ENCODE measurements at places on chromosomes 1 and 21.

- no peak for DNase-seq
Measured at GRCh38 chr1:30663596-30664091, 59.7 kb downstream of the MATN1 start.

DNA sequence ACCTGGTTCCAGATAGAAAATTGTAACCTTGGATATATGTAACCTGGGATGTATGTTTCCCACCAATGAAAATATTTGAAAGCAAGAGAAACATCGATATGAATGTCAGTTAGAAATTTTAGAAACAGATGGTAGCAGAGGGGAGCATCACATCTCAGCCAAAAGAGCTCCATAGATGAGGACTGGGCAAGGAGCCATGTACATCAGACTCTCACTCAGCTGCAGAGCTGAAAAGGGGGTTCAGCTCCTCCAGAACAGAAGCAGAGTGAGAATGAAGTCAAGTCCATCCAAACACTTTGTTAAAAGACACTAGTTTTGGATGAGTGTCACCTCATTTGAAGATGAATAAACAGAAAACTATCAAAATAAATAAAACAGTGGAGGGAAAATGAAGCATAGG is 202.4 kb downstream of the HMCN1 start:
- no peak for DNase-seq

DNA sequence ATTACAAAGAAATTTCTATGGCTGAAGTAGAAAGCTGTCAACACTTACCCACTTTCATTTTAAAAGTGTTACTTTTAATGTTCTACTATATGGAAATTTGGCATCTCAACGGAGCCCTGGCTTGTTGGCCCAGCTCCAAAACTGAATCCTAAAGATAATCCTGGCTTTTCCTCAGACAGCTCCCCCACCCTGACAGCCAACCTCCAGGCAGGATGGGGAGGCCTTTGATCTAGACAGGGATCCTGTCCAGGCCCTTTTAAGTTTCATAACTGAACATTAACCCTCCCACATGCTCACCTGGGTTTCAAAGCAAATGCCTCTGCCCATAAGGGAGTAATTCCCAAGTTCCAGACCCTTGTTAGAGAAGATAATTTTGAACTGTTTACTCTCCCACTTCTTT is 99.3 kb upstream of the RALGPS2 start:
- no peak for DNase-seq

GRCh38 chr1:229197265-229197585 is 73.7 kb upstream of the RAB4A start:
- no peak for DNase-seq

- DNase-seq = peak; percentile 60
Measured at GRCh38 chr1:109634771-109635750, 15.4 kb downstream of the AMPD2 start.

DNA sequence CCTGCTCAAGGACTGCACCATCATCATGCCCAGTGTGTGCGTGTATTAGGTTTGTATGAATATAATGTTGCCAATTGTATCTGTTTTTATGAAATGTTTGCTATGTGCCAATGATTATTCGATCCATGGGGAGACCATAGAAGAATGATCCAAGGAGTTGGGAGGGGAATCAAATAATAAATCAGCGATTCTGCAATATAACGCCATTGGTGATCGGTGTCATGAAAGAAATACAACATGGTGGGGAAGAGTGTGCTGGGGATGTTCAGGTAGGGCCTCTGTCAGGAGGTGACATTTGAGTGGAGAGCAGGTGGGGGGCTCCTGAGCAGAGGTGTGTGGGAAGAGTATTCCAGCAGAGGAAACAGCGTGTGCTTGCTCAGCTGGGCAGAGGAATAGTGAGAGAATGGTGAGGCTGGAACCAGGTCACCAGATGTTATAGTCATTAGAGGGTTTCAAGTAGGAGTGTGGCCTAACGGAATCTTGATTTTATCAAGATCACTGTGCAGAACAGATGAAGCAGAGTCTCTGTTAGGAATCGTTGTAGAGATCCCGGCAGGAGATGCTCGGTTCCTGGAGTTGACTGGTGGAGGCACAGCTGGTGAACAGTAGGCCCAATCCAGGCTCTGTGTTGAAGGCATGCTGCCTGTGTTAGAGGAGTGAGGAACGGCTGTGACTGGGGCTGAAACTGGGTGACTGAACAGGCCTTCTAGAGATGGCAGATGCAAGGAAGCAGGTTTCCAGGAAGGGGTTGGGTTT is 2.9 kb upstream of the ZNF496 start:
- DNase-seq = no peak

DNA sequence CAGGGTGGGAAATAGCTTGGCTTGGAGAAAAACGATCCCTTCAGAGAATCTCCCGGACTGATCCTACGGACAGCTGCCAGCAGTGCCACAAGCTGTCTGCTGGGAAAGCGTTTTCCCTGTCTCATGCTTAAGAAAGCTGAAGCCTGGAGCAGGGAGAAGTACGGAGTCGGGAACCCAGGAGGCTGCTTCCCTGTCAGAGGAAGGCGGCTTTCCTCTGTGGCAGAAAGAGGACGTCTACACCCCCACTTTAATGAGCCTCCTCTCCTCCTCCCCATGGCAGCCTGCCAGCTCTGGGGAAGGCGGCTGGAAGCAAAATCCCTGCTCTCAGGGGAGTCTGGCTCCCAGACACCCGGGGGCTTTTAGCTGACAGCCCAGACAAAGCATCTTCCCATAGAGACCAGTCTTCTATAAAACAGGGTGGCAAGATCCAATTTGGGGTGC is 7.3 kb downstream of the KIF21B start:
- DNase-seq = no peak

DNA sequence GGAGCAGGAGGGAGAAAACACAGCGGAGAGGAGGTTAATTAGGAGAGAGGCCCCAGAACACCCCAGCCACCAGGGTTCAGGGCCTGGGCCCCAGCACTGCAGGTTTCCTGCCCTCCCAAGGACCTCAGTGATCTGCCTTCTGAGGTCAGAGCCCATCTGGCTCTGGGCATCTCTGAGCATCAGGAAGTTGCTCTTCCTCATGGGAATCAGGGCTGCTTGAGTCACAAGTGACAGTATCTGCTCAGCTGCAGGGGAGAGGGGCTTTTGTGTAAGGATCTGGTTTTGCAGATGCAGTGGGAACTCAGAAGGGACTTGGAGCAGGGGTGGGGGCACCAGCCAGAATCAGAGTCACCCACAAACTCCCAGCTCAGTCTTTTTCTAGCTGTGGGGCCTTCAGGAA is 472.1 kb downstream of the PTPRU start:
- no peak for DNase-seq

DNA sequence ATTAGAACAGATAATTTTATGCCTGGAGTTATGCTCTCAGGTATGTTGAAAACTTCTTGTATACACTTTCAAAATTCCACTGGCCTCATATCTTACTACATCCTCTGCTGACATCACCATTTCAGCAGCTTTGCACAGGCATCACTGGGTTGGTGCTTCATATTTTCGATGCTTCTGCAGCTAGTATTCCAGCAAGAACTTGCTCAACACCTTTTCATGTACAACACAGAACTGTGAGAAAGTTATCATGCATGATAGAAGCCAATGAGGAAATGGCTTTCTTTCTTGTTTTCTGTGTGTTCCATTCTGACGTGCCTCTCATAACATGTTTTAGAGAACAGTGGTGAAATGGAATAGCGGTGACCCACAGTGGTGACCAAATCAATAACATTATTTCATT is 5.1 kb upstream of the GBP5 start:
- peak; percentile 51 for DNase-seq

- peak; percentile 48 for DNase-seq
Measured at GRCh38 chr1:200905411-200906052, 10.8 kb downstream of the INAVA start.

- DNase-seq = no peak
Measured at GRCh38 chr1:184025242-184025675, 12.3 kb downstream of the COLGALT2 start.
